ENCODE measurements at places on chromosomes 3 and 15.

- peak; percentile 75 for DNase-seq
Observed at GRCh38 chr15:74781431-74782258, at the start of gene CSK. CSK (plus strand) TSS chr15:74782080; CDS start chr15:74798298, 16,218 bp downstream.

DNA sequence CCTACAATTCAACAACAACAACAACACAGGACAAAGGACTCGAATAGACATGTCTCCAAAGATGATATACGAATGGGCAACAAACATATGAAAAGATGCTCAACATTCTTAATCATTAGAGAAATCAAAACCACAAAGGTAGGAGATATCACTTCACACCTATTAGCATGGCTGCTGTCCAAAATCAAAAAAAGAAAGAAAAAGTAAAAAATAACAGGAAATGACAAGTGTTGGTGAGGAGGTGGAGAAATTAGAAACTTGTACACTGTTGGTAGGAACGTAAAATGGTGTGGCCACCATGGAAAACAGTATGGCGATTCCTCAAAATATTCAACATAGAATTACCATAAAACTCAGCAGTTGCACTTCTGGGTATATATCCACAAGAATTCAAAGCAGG lies 312.3 kb upstream of the STT3B start:
- DNase-seq, result no peak

DNA sequence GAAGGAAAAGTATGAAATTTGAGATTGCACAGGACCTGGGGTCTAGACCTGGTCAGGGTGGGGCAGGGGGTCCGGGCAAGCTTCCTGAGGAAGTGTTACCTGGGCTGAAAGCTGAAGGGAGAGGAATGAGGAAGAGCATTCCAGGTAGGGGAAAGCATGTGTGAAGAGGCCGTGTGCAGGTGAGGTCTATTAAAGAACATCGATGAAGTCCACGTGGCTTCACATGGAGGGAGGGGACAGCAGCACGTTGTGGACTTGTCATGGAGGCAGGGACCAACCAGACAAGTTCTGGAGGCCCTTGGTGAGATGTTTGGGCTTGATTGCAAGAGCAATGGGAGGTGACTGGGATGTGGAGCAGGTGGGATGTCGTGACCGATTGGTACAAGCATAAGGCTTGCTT lies 47.1 kb downstream of the IDH2 start:
- DNase-seq, result no peak

- no peak for DNase-seq
Observed at GRCh38 chr3:110656394-110657025, 415.1 kb upstream of the NECTIN3 start.

DNA sequence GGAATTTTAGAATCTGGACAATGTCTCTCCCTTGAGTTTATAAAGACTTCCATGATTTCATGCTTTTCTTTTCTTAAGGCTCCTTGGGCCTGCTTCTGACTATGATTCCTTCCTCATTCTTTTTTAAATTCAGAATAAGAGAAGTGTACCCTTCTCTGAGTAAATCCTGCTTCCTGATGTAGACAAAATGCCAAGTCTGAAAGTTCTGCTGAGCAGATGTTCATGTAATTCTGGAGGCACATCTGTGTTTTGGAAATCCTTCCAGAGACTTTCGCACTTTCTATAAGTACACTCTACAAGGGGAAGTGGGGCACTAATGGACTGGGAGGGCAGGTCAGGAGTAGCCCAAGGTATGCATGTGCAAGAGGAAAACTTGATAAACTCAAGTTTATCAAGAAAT lies 24.8 kb downstream of the TPM1 start:
- DNase-seq, result no peak

DNA sequence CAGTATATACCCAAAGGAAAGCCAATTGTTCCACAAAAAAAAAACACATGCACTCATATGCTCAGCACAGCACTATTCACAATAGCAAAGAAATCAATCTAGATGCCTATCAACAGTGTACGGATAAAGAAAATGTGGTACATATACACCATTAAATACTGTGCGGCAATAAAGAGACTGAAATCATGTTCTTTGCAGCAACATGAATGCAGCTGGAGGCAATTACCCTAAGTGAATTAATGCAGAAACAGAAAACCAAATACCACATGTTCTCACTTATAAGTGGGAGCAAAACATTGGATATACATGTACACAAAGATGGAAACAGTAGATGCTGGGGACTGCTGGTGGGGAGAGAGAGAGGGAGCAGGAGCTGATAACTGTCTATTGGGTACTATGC lies 124.2 kb upstream of the AADACL2 start:
- no peak for DNase-seq
